ENCODE measurements at places on chromosomes 3 and 15.

DNA sequence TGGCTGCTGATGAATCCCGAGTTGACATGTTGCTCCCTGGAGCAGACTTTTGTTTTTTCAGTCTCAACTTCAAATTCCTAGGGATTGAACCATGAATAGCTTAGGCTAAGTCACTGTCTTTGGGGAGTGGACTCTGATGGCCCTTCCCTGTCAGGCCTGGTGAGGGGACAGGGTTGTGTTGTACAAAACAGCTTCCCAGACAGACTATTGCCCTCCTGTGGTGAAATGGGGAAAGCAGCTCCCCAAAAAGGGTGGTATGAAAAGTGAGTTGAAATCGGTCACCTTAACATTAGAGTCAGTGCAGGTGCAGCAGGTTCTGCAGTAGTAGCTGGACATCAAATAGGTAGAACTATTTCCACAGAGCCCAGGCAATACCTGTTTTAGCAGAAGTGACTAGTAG is 775.6 kb downstream of the ROBO2 start:
- DNase-seq, result no peak

- DNase-seq, result no peak
Measured at GRCh38 chr3:67048067-67048714, 50.1 kb downstream of the KBTBD8 start.

GRCh38 chr15:99442252-99442897 is 123.4 kb upstream of the MEF2A start:
- no peak for DNase-seq

GRCh38 chr3:158680861-158681260 is 8.4 kb upstream of the LXN start:
- DNase-seq, result no peak

DNA sequence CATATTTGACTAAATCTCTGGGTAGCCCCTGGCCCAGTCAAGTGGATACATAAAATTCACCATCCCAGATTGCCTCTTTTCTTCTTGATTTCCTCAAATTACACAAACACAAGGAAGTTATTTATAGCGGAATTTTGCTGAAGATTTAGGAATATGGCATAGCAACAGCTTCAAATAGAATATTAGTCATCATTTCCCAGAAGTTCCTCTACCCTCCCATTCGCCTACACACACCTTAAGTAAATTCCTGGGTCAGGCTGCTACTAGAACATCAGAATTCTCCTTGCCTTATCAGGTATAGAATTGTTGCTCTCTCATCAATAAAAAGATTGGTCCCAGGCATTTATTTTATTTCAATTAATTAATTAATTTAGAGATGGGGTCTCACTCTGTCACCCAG is 31.6 kb downstream of the MESD start:
- no peak for DNase-seq

DNA sequence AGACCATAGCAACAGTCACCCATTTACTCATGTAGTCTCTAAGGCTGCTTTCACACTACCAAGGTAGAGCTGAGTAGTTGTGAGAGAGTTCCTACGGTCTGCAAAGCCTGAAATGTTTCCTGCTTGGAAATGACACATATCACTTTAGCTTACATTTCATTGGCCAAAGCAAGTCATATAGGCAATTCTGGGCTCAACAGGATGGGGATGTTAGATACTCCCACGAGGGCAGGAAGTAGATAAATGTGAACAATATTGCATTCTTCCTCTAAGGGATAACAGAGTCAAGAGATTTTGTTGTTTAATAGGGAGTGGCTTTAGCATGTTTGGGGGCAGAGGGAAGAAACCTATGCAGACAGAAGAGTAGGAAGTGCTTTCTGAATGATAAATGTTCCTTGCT is 355.6 kb upstream of the THRB start:
- DNase-seq, result no peak

DNA sequence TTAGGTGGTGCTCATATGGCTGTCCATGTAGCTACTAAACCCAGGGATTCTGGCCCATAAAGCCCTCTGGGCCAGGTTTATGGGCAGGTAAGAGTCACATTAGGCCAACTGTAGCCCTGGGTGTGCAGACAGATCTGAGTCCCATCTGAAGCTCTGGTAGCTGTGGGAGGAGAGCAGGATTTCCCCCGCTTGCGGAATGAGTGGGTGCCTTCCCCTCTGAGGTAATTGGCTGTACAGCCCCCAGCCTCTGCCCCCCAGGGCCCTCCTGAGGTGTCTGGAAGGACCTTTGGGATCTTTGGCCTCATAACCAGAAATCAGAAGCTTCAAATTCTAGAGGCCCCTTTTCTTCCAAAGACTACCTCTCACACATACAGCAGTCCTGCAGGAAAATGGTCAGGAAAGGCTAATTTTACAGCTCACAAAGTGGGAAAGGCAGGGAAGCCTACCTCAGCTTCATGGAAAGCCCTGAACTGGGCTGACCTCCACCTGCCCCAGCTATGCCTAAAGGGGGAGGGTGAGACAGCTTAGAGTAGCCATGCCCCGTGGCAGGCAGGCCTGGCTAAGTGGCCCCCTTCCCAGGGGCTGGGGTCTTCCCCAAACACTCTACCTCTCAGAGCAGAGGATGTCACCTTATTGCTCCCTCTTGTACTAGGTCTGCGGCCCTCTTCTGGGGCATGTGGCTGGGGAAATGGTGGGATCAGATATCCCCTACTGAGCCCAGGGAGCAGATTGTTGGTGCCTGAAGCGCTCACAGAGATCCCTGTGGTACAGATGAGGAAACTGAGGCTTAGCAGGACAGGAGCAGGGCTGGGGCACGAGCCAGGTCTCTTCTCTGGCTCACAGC is 16.8 kb downstream of the HEMK1 start:
- no peak for DNase-seq

GRCh38 chr15:71776304-71776703 is 34.0 kb upstream of the NR2E3 start:
- DNase-seq, result no peak

DNA sequence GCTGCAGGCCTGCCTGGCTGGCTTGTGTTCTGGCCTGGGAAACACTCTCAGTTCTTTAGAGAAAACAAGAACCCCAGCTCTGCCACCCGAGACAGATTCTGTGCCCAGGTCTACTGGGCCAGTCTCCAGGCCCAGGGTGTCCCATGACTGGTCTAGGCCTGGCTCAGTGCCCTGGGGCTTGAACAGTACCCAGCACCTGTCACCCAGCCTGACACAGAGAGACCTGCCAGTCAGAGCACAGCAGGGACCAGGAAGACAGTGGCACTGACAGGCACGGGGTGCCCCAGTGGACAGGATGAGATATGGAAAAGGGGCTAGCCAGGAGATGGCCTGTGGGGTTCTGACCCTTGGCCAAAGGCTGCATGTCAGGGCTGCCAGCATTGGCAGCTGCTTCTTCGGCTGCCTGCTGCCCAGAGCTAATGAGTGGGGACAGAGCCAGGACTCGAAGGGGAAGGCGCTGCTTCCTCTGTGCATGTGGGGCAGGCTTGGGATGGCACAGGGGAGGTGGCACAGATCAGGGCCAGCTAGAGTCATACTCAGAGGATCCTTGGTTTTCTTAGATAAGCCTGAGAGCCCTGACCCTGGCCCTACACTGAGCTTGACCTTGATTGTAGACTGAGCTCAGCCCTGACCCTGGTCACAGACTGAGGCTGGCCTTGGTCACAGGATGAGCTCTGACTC is 15.1 kb downstream of the CCDC33 start:
- DNase-seq, result no peak

All from NCI-H510A (cell line).